SJSA1 (cell line): ENCODE measurements at places on chromosomes 7 and 10.
A peak's percentile ranks its signal among the peaks of the same experiment; 100 is the strongest.

- DNase-seq: peak; percentile 73
Measured at GRCh38 chr7:74083928-74084721, 521 bp downstream of the LIMK1 start.

GRCh38 chr7:155794196-155794595, 18.1 kb downstream of the SHH start:
- no peak for DNase-seq

GRCh38 chr10:127578961-127579305, 29.8 kb downstream of the NPS start:
- no peak for DNase-seq

DNA sequence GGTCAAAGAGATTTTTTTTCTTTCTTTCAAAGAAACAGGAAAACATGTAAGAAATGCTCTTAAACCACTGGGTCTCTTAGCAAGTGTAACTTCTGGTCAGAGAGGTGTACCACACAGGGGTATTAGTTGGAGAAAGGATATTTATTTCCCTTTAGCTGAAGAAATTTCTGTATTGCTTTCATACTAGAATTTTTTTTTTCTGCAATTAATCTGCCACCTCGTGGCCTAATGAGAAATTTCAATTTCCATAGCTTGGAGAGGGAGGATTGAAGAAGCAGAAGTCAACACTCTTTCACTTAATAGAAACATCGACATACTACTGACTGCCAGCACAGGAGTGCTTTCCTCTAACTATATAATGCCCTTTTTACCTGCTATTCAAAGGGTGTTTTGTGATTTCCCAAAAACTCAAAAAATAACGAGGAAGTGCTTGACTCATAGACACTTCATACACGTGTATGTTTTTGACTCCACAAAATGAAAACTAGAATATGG, 177.6 kb upstream of the NAMPT start:
- DNase-seq: no peak

DNA sequence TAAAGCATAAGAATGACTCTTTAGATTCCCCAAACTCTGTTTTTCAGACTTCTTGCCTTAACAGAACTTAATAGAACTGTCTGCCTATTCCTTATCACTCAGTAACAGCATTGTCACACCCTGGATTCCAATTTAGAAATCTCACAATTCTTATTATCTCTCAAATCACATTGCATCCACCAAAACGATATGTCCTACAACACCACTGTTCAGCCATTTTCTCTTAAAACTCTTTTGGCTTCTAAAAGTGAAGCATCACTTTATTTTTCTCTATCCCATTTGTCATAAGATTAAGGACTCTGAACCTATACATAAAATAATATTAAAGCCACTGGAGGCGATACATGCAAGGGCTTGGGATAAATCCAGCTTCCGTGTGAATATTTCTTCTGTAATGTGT, 1.2 kb upstream of the CPED1 start:
- DNase-seq: no peak

- DNase-seq: no peak
Measured at GRCh38 chr7:44068054-44068453, 2.7 kb upstream of the PGAM2 start.

- no peak for DNase-seq
Measured at GRCh38 chr10:59631882-59632807, 77.5 kb downstream of the SLC16A9 start.

DNA sequence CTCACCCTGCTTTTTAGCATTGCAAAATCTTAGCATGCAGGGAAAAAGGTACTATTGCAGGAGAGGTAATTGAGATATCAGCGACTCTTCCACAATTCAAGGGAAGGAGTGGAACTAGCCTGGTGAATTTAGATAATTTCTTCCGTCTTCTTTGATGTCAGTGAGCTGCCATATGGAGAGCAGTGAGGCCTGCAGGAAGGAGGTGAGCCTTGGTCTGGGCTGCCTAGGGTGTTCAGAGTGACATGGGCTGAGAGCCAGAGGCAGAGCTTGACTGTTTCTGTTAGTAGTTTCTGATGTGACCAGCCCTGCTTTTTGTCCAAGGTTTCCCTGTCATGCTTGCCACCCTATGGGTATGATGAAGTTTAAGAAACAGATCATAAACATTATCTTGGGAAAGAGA, 28.6 kb downstream of the KAT6B start:
- DNase-seq: no peak

DNA sequence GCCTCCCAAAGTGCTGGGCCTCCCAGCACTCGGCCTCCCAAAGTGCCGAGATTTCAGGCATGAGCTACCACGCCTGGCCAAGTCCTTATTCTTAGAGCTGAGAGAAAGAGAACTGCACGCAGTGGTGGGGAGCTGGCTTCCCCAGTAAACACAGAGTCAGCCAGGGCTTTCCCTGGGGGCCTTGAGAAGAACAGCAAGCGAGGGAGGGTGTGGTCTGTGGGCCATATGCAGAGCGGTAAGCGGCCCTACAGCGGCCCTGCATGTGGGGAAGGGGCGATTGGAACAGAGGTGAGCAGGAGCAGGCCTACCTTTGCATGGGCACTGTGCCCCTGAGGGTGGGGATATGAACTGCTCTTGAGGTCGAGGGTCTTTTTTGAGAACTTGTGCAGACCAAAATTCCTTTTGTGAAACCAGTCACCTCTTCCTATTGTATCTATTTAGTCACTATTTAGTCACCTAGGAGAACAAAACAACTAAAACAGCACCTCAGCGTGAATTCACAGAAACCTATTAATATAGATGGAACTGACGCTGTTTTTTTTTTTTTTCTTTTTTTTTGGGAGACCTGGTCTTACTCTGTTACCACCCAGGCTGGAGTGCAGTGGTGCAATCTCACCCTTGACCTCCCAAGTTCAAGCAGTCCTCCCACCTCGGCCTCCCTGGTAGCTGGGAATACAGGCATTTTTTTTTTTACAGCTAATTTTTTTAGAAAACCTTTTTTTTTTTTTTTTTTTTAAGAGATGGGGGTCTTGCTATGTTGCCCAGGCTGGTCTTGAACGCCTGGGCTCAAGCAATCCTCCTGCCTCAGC, 36.9 kb upstream of the SH2D4B start:
- peak; percentile 77 for DNase-seq

- DNase-seq: no peak
Measured at GRCh38 chr7:135147341-135147898, 452 bp upstream of the TMEM140 start.

DNA sequence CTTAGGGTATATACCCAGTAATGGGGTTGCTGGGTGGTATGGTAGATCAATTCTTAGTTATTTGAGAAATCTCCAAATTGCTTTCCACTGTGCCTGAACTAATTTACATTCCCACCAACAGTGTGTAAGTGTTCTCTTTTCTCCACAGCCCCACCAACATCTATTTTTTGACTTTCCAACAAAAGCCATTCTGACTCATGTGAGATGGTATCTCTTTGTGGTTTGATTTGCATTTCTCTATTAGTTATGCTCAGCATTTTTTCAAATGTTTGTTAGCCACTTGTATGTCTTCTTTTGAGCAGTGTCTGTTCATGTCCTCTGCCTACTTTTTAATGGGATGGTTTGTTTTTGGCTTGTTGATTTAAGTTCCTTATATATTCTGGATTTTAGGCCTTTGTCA, 66.4 kb downstream of the MGAM2 start:
- peak; percentile 4 for DNase-seq

- DNase-seq: peak; percentile 51
Measured at GRCh38 chr10:110170142-110170971, 37.0 kb upstream of the MXI1 start.

DNA sequence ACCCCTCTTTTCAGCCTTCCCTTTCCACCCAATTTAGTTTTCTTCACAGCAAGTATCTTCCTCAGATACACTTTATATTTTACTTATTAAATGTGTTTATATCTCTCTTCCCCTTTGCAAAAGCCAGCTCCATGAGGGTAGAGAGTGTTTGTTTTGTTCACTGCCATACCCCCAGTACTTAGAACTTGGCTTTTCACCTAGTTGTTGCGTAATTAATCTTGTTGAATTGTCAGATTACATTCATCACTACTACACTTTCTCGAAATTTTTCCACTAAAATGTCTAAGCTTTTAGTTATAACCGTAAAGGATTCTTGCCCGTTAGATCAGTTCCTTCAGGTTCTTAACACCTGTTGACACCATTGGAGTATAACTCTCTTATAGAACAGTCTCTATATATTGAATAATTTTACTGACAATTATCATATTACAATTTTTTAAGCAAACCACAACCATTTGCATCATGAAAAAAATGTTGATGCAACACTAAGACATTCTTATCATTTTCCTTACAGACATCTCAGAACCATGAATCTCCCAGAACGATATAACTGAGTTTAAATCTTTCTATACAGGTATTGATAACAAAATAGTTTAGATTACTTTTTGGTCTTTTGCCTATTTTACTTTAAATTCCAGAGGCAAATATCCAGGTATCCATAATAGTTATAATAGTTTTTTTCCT, 29.9 kb downstream of the VWDE start:
- DNase-seq: no peak

DNA sequence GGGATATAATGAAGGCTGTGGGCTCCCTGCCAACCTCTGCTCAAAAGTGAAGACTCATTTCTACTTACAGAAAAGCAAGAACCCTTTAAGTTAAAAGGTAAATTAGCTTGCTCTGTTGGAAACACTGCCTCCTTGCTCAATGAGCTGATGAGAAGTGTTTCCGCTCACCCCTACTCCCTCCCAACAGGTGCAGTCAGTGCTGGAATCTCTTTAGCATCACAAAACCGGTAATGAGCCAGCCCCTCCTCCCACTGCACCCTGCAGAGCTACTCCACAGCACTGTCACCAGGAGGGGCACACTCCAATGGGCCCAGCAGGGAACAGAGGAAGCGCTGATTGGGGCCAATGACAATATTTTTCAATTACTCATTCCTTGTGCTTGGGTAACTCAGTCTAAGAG, 262.5 kb downstream of the TCERG1L start:
- DNase-seq: no peak

DNA sequence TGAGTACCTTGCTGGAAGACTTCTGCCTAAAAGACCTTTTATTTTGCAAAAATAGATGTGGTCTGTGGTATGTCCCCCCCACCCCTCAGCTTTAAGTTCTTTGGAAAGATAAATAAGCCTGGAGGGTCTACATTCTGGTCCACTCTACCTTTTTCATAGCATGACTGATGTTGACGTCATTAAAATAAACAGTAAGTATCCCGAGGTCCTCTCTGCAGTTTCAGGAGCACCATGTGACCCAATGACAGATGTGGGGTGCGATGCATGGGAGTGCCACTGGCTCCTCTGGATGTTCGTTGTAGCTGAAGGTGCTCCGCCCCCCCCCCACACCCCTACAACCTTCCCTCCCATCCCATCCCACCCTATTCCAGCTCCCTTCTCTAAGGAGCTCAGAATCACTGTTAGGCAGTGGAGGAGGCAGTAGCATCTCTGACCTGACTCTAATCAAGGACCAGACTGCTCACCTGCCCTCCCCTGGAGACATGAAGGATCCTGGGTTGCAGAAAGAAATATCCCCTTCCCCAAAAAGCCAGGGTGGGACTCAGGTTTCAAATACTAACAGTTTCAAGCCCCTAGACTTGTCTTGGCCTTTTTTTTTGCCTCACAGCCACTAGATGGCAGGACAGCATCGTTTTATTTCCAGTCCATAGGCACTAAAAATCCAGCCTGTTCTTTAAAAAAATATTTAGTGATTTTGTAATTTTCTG, 25.1 kb downstream of the CASP7 start:
- no peak for DNase-seq

- no peak for DNase-seq
Measured at GRCh38 chr10:104446151-104446550, 92.5 kb downstream of the CFAP58 start.

DNA sequence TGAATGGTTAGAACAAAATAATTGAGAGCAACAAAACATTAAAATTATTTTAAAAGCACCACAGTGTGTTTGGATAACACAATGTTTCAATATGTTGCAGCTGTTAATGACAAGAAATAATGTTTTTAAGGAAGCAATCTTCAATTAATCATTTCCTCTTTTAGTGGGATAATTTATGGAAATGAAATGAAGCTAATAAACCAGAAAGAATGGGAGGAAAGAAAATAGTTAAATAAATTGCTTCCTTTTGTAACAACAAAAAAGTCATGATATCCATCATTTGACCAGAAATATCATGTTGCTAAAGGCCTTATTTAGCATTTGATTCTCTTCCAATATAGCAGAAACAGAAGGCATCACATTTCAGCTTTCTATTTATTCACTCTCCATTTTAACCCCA, 224.5 kb downstream of the SEMA3A start:
- DNase-seq: no peak

DNA sequence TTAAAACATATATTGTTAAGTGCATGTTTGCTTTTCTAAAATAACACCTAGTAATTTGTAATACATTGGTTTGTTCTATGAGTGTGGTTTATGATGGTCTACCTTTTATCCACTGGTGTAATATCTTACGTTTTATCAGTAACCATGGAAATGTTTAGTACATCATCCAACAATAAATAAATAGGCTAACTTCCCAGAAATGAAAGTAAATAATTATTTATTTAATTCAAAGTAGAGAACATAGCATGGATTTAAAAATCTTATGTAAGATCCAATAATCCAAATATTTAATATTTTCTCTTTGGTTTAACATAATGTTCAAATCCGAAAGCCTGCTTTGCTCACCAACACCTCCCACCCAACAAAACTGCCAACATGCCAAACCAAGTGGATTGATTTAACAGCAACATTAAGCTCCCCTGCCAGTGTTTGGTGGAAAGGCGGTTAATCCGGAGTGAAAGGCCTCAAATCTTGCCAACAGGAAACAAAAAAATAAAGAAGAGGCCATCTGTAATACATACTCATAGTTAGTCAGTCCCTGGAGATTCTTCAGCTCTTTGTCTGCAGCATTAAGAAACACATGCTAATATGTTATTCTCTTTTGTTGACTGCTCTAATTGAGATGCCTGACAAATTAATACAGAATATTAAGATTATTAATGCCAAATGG, 897.8 kb downstream of the CNTNAP2 start:
- no peak for DNase-seq

- no peak for DNase-seq
Measured at GRCh38 chr10:51617576-51618235, 81.7 kb downstream of the CSTF2T start.

DNA sequence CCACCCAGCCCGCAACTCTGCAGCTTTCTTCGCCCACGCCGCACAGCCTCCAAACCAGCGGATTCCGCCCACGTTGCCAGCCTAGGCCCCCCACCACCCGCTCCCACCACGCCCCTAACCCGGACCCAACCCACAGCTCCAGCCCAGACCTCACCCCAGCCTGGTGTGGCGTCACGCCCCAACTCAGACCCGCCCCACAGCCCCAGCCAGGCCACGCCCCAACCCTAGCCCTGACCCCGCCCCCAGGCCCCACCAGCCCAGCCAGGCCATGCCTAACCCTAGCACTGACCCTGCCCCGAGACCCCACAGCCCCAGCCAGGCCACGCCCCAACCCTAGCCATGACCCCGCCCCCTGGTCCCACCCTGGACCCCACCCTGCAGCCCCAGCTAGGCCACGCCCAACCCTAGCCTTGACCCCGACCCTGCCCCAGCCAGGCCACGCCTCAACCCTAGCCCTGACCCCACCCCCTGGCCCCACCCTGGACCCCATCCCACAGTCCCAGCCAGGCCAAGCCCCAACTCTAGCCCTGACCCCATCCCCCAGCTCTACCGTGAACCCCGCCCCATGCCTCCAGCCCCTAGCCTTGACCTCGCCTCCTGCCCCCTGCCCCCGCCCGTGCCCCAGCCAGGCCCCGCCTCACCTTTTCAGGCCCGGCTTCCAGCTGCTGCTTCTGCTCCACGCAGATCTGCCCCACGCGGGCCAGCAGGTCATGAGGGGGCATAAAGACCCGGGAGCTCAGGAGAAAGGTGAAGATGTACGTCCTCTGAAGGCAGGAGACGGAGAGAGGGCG, 64.0 kb downstream of the RASGEF1A start:
- peak; percentile 43 for DNase-seq
